ENCODE measurements at places on chromosomes 11 and 22. TPM values are rescaled to one million over a fixed set of nuclear protein-coding genes. Genes with fewer than 3 reads are reported as not detected.

DNA sequence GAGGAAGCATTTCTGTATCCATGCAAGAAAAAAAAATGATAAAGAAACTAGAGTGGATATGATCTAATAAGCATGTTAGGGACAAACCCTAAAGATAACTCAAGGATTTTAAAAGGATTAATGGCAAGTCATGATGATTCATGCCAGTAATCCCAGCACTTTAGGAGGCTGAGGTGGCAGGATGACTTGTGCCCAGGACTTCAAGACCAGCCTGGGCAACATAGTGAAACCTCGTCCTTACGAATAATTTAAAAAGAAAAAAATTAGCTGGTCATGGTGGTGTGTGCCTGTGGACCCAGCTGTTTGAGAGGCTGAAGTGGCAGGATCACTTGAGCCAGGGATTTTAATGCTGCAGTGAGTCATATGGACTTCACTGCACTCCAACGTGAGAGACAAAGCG, 145.5 kb upstream of the BLID start:
- no peaks in the 10 kb centered on the region for H3K4me1 ChIP-seq
- H3K27me3 ChIP-seq, result no peaks in the 10 kb centered on the region
- H3K36me3 ChIP-seq, result no peaks in the 10 kb centered on the region
- DNase-seq, result no peak
- no peak overlapping the region for H3K27ac ChIP-seq

DNA sequence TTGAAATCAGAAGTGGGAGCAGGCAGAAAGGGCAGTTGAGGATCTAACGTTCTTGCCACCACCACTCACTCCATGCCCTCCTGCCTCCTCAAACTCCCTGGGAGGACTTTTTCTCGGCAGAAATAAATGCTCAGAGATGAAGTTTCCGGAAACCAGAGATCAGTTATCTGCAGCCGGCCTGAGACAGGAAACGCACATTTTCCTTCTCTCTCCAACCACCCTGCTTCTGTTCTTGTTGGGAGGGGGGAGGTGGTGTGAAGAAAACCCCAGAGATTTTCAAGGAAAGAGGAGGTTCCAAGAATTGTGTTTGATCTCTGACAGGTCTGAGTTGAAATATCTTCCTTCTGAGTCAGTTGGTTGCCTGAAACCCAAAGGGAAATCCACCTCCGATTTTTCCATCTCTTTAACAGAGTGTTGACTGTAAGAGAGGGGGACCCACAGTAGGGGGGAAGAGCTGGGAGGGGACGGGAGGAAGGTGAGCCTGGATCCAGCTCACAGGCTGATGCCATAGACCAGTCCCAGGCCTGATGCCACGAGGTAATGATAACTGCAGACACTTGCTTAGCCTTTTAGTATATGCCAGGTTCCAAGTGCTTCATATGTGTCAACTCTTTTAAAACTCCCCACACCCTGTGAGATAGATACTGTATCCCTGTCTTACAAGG, 100.8 kb downstream of the TRAF6 start:
- no peaks in the 10 kb centered on the region for H3K27me3 ChIP-seq
- no peak for DNase-seq
- H3K4me1 ChIP-seq, result no peaks in the 10 kb centered on the region
- H3K27ac ChIP-seq, result no peak overlapping the region
- H3K4me3 ChIP-seq, result no peak overlapping the region

- H3K36me3 ChIP-seq, result no peaks in the 10 kb centered on the region
- no peaks in the 10 kb centered on the region for H3K27me3 ChIP-seq
- no peaks in the 10 kb centered on the region for H3K4me1 ChIP-seq
- no peak for DNase-seq
These were observed 89.4 kb downstream of the CD44 start for GRCh38 chr11:35228328-35228725.

GRCh38 chr11:130478204-130478701, 29.8 kb downstream of the ADAMTS15 start:
- no peaks in the 10 kb centered on the region for H3K36me3 ChIP-seq
- peak; percentile 44 for DNase-seq
- no peaks in the 10 kb centered on the region for H3K27me3 ChIP-seq
- no peaks in the 10 kb centered on the region for H3K4me1 ChIP-seq

DNA sequence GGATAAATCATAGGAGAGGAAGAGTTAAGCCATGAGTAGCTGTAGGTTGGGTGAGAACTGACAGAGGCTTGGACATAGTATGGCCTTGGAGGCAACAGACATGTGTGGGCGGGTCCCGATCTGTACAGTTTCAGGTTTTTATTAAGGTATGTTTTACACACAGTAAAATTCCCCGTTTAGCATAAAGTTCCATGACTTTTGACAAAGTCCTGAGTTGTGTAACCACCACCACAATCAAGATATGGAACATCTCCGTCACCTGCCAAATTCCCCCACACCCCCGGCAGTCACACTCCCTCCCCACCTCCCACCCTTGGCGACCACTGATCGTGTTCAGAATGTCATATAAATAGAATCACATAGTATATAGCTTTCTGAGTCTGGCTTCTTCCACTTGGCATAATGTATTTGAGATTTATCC, 68.1 kb downstream of the GRIK4 start:
- no peak overlapping the region for H3K27ac ChIP-seq
- H3K4me3 ChIP-seq, result no peak overlapping the region
- H3K27me3 ChIP-seq, result no peaks in the 10 kb centered on the region
- no peak for DNase-seq

GRCh38 chr11:123416566-123416965, 13.5 kb upstream of the GRAMD1B start:
- DNase-seq, result no peak
- H3K4me1 ChIP-seq, result no peaks in the 10 kb centered on the region
- no peaks in the 10 kb centered on the region for H3K36me3 ChIP-seq
- H3K27ac ChIP-seq, result no peak overlapping the region

DNA sequence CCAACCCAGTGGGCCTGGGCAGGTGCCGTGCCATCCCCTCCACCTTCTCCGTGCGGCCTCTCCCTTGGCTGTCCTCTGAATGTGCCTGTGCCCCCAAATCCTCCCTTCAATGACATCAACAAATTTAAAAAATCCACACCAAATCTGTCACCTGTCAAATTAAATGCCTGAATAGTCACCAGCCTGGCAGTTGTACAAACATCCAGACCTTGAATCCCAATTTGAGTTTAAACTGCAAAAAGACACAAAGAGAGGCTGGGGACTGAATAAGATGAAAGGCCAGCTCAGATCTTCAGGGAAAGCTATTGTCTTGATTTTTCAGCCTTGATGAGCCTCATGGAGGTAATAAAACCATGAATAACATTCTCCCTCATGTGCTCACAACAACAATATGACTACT, 194.7 kb downstream of the KIRREL3 start:
- no peak overlapping the region for H3K27ac ChIP-seq
- H3K36me3 ChIP-seq, result no peaks in the 10 kb centered on the region
- no peak for DNase-seq
- H3K4me3 ChIP-seq, result no peak overlapping the region

DNA sequence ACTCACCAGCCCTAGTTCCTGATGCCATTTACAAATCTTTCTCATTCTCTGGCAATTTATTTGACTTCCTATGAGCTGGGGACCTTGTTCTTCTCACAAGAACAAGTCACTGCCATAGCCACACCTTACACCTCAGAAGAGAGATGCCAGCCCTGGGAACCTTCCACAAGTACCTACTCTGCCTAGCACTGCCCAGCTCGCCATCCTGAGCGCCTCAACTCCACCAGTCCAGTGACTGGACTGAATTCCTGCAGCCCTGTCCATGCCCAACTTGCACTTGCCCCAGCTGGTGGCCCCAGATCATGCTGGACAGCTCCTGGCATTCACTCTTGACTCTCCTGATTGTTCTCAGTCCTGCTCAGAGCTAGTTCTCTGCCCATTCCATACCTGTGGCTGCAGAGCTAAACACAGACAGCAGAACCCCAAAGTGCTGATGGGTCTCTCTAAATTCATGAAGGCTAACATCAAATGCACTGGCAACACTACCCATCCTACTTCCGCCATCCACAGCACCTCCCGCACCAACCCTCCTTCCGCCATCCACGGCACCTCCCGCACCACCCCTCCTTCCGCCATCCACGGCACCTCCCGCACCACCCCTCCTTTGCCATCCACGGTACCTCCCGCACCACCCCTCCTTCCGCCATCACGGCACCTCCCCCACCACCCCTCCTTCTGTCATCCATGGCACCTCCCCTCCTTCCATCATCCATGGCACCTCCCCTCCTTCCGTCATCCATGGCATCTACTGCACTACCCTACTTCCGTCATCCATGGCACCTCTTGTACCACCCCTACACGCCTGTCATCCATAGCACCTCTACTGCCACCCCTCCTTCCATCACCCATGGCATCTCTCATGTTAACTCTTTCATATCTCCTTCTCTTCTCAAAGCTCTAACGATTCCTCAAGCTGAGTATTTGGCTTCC, 23.6 kb upstream of the SLC25A1 start:
- H3K36me3 ChIP-seq, result peaks cover 7% of the 10 kb centered on the region
- H3K27me3 ChIP-seq, result no peaks in the 10 kb centered on the region
- no peak overlapping the region for H3K4me3 ChIP-seq
- no peak overlapping the region for H3K27ac ChIP-seq
- no peaks in the 10 kb centered on the region for H3K4me1 ChIP-seq

DNA sequence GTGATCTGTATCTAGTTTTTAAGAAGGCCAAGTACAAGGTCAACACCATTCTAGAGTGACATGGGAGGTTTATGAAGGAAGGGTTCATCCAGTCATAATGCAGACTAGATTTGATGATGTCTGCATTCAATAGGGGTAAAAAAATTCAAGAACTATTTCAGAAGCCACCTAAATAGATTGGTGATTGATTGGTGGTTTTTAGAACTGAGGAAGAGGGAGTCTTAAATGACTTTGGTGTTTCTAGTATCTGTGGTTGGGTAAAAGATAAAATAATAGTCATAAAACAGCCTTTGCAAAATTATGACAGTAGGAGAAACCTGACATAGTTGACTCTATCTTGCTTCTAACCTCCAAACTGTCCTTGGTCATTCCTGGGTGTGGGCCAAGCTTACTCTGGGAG, 114.1 kb downstream of the OPCML start:
- no peaks in the 10 kb centered on the region for H3K27me3 ChIP-seq
- no peaks in the 10 kb centered on the region for H3K4me1 ChIP-seq
- no peaks in the 10 kb centered on the region for H3K36me3 ChIP-seq

DNA sequence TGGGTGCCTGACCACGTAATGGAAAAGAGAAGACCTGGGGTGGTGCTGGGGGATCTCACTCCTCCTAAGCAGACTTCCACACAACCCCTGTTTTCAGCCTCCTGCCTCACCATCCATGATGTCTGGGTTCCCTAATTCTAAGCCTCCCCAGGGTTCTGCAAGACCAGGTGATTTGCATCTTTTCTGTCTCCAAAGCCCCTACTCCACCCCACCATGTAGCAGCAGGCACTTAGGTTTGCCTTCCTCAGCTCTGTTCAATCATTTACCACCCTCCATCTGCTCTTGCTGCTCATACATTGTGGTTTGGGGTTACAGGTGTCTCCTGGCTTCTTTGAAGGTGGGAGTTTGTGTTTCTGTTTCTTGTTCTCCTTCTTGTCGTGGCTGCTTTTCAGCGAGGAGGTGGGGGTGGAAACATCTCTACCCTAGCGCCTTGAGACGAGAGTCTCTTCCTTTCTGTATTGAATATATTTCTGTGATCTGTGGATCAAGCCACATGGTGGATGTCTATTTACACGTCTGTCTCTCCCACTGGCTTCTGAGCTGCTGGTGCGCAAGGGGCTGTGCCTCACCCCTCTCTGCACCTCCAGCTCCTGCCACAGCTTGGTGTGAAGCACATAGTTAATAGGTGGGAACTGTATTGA, 6.6 kb upstream of the SSTR3 start:
- H3K4me1 ChIP-seq, result no peaks in the 10 kb centered on the region
- peaks cover 1% of the 10 kb centered on the region for H3K27me3 ChIP-seq
- H3K27ac ChIP-seq, result no peak overlapping the region
- no peak overlapping the region for H3K4me3 ChIP-seq
- DNase-seq, result no peak
- H3K36me3 ChIP-seq, result no peaks in the 10 kb centered on the region

- peak overlapping the region; percentile 72 for H3K4me3 ChIP-seq
- no peaks in the 10 kb centered on the region for H3K36me3 ChIP-seq
- peaks cover 15% of the 10 kb centered on the region for H3K27me3 ChIP-seq
- H3K27ac ChIP-seq, result no peak overlapping the region
- DNase-seq, result peak; percentile 70
These were observed 422 bp downstream of the GLB1L2 start for GRCh38 chr11:134332189-134332631.

- no peaks in the 10 kb centered on the region for H3K36me3 ChIP-seq
- no peak overlapping the region for H3K4me3 ChIP-seq
- H3K27ac ChIP-seq, result no peak overlapping the region
- H3K4me1 ChIP-seq, result no peaks in the 10 kb centered on the region
- no peaks in the 10 kb centered on the region for H3K27me3 ChIP-seq
- no peak for DNase-seq
These were observed 34.3 kb upstream of the TSPAN18 start for GRCh38 chr11:44692460-44692859.

KREMEN1 gene
- total RNA-seq, result 3.2 TPM

CARNS1 gene
- total RNA-seq, result 1.1 TPM

USH1C gene
- 1.3 TPM for total RNA-seq

MAPK8IP2 gene
- 6.7 TPM for total RNA-seq

INPP5J gene
- total RNA-seq, result 6.4 TPM

LRRC55 gene
- total RNA-seq, result 1.1 TPM
